Left renal pelvis (tissue), 4 donors: ENCODE measurements at places on chromosomes 6 and 20. TPM values are rescaled to one million over a fixed set of nuclear protein-coding genes. Genes with fewer than 3 reads are reported as not detected.

- no peak for DNase-seq
Observed at GRCh38 chr20:39433466-39433865, 471.3 kb downstream of the DHX35 start.

GRCh38 chr20:54028276-54029011 is 42.0 kb downstream of the BCAS1 start:
- DNase-seq, result no peak

- no peak for DNase-seq
Observed at GRCh38 chr20:18729231-18729825, 84.3 kb upstream of the SCP2D1 start.

- no peak for DNase-seq
Observed at GRCh38 chr20:36062799-36063198, 91.7 kb upstream of the EPB41L1 start.

DNA sequence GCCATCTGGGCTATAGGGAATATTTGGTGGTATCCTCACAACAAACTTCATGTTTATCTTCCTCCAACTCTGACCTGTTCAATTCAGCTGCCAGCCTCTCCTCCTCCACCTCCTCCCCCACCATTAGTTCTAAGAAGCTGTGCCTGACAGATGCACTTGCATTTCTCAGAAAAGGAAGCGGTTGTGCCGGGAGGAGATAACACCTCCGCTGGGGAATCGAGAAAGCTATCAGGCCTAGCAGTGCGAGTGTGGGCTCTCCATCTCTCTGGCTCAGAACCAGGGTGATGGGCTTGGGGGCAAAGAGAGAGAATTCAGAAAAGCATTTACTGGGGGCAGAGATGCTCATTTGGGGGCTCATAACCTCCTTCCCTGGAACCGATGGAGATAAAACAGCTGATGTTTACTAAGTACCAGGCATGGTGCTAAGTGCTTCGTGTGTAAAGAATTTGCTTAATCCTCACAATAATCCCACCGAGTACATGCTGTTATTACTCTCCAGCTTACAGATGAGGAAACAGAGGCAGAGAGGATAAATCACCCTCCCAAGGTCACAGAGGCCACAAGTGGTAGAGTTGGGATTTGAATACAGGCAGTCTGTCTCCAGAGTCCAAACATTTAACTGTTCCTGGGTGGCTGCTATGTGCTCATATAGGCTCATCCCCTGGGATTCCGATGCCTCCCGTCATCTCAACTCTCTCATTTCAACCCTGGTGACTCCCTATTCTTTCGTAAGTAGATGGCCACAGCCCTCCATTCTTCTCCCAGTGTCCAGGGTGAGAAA is 38.3 kb downstream of the COX4I2 start:
- DNase-seq, result no peak

DNA sequence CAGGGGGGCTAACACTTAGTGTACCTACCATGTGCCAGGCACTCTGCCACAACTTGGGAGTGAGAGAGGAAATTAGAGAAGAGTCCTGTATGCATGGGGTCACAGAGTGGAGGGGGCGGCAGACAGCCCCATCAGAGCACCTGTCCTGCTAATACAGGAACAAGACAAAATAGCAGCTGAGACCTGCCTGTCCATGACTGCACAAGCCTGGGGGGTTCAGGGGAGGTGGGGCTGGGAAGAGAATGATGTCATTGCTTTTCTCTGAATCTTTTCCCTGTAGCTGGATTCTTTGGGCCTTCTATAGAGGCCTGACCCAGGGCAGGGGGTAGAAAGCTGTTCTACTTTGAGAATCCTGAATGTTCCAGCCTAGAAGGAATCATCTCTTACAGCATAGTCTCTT is 37.4 kb downstream of the FOXP4 start:
- DNase-seq, result no peak

DNA sequence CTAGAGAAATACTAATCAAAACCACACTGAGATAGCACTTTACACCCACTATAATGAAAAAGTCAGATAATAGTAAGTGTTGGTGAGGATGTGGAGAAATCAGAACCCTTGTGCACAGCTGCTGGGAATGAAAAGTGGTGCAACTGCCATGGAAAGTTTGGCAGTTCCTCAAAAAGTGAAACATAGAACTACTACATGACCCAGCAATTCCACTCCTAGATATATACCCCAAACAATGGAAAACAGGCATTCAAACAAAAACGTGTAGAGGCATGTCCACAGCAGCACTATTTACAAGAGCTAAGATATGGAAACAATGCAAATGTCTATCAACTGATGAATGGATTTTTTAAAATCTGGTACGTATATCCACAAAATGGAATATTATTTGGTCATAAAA is 117.5 kb upstream of the C6orf118 start:
- DNase-seq, result no peak

The MICB gene
- 0.49 TPM for polyA plus RNA-seq
